WTC11 (cell line): ENCODE measurements at places on chromosomes 5 and 9. TPM values are rescaled to one million over a fixed set of nuclear protein-coding genes. Genes with fewer than 3 reads are reported as not detected.

KIAA0825 gene
- total RNA-seq = 1.3 to 1.6 TPM (median 1.5 TPM) in 3 replicates

CEL gene
- 6.6 to 10.4 TPM (median 8.1 TPM) in 3 replicates for total RNA-seq

- no peak for DNase-seq
Observed at GRCh38 chr5:65015767-65016166, 247.0 kb downstream of the CWC27 start.

DNA sequence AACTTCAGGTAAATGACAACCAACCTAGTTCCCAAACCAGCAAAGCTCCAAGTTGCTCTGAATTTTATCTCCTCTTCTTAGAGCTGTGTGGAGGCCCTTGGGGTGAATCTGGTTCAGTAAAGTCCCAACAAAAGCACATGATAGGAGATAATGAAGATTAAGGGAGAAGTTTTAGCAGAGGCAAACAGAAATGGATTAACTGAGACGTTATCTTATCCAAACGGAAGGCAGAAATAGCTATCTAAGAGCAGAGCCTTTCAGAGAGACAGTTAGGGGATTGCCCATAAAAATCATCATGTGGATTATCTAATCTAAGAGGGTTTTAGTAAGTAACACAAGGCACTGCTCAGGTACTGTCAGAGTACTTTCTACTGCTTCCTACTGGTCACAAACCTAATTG lies 183.9 kb upstream of the ZNF618 start:
- no peak for DNase-seq

- DNase-seq = no peak
Observed at GRCh38 chr5:58786035-58786434, 203.2 kb downstream of the RAB3C start.

DNA sequence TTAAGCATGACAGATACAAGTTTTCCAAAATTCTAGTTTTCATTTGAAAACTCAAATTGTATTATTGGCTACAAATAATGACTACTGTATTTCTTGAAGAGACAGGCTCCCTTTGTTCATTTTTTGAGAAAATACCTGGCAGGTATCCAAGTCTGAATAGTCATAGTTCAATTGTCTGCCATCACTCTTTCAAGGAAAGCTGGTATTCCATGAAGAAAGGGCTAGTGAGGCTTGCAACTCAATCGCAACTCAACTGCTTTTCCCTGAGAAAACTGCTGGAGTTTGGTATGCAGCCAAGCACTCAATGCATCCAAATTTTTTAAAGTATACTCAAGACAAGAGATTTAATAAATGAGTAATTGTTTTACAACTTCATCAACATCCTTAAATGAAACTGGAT lies 61.4 kb upstream of the TRIO start:
- no peak for DNase-seq

GRCh38 chr9:124423591-124423990 lies 8.3 kb upstream of the PSMB7 start:
- no peak for DNase-seq

DNA sequence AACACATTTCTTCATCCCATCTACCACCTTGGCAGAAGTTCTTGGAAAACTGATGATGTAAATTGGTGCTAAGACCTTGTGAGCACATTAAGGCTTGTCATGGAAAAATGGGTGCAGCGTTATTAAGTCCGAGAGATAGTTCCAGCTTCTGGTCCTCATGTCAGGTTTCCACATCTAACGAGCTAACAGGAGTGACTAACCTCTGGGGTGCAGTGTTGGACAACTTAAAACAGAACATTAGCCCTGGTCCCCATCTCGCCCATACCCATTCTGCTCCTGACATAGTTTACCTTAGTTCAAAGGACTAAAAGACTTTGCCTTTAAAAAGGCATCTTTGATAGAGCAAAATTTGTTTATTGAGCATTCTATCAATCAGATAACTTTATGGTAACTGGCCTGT lies 128.0 kb downstream of the SLC1A3 start:
- no peak for DNase-seq

DNA sequence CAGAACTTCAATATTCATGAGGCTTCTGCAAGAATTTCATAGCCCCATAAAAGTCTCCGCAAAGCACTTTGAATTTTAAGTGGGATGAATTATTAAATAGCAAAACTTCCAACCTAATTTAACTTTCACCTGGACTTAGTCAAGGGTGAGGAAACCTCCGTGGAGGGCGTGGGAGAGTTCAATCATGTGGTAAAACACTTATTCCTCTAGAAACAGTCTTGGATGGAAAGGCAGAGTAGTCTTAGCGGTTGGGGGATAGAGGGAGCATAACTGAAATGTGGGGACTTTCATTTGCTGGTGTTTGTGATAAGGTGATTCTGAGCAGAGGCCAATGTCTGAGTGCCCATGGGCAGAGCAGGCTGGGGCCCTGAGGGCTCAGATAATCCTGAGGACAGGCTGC lies 241.9 kb downstream of the IRX1 start:
- no peak for DNase-seq

GRCh38 chr5:172178301-172178987 lies 9.6 kb downstream of the STK10 start:
- no peak for DNase-seq

DNA sequence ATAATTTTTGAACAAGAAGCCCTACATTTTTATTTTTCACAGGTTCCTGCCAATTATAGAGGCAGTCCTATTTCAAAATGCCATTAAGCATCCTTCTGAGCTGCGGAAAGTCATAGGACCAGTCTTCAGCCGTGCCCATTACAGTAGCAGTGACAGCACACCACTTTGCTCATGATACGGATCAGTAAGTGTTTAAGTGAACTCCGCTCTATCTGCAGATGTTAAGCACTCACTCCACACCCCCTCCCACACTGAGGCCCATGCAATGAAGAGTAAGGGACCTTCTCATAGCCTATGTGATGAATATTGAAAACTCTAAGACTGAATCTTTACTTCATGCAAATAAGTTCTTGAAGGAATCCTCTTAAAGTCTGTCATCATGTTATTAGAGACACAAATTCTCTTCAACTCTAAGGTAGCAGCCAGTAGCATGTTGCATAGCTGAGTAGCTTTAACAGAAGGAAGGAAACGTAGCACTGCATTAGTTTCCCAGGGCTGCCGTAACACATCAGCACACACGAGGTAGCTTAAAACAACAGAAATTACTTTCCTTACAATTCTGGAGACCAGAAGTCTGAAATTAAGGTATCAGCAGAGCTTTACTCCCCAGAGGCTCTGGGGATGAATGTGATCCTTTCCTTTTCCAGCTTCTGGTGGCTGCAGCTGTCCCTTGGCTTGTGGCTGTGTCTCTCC lies 20.3 kb upstream of the TAF11L2 start:
- DNase-seq = no peak

DNA sequence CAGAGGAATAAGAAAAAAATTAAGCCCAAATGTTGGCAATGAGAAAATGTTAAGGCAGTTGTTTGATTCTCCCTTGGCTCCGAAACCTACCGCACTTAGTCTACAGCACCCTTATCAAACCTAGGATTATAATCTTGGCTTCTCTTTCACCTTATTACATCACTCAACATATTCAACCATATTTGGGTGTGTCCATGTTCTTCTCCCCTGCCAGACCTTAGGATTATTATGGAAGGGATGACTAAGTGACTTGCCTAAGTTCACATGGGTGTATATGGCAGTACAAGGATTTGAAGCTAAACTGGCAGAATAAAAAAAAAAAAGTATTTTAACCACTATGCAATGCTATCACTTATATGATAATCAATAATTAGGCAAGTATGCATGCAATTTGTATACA lies 76.4 kb downstream of the PLK2 start:
- DNase-seq = no peak

DNA sequence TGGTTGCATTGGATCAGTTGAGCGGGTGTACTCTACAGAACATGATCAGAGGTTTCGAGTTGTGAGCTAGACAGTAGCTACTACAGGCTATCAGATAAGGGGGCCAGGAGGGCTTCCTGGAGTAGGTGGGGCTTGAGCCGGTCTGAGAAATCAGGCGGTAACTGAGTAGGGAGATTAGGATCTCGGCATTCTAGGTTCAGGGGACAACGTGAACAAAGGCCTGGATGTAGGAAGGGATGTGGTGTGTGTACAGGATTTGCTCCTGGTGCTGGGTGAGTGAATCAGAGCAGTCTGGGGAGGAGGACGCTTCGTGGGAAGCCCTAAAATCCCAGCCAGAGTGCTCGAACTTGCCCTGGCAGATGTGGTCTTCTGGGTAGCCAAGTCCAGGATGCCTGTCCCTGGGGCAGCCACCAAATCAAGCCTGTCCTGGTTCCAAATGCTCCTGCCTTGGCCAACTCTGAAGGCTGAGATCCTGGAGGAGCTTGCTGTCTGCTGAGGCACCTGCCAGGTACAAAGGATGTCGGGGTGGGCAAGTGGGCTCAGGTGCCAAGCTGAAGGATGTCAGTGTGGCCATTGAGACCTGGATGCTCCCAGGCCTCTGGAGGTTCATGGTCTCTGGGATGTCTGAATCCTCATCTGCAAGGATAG lies 33.4 kb downstream of the STC2 start:
- DNase-seq = no peak

GRCh38 chr9:101326501-101326900 lies 58.3 kb downstream of the BAAT start:
- no peak for DNase-seq

DNA sequence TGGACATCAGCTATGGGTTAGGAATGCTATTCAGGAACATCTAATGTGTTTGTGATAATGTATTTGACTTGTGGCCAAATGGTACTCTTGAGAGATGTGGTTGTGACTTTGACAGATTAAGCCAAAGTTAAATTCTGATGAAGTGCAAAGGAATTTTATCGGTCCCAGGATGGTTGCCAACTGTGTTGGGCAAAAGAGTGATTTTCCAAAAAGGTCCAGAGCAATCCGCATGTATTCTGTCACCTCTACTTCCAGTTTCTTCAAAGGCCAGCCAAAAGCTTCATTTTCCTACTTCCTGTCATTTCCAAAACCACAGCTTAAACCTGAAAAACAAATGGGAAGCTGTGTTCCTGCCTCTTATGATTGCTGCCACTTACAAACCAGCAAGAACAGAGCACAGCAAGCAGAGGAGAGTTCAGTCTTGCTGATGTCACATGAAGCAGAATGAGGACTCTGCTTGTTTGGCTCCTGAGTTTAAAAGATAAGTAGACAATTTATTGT lies 59.8 kb downstream of the MARCHF3 start:
- no peak for DNase-seq
